Naive B cell (primary cell): ENCODE measurements at places on chromosomes 1 and 21. TPM values are rescaled to one million over a fixed set of nuclear protein-coding genes. Genes with fewer than 3 reads are reported as not detected.

GRCh38 chr1:155636397-155637153, 26.6 kb downstream of the MSTO1 start:
- H3K36me3 ChIP-seq: peaks cover 3% of the 10 kb centered on the region
- H3K4me3 ChIP-seq: peak overlapping the region; percentile 92
- peaks cover 11% of the 10 kb centered on the region for H3K4me1 ChIP-seq
- no peak for DNase-seq

- H3K27me3 ChIP-seq: no peaks in the 10 kb centered on the region
- DNase-seq: no peak
- no peak overlapping the region for H3K4me3 ChIP-seq
- H3K4me1 ChIP-seq: peaks cover 56% of the 10 kb centered on the region
- peaks cover 5% of the 10 kb centered on the region for H3K36me3 ChIP-seq
These were observed 82.9 kb downstream of the STUM start for GRCh38 chr1:226631229-226632000.

Gene AMY1B
- polyA plus RNA-seq: not detected

Gene EPHB2
- polyA plus RNA-seq: not detected

- peaks cover 11% of the 10 kb centered on the region for H3K36me3 ChIP-seq
- peak overlapping the region; percentile 93 for H3K27ac ChIP-seq
- H3K27me3 ChIP-seq: no peaks in the 10 kb centered on the region
- H3K4me3 ChIP-seq: peak overlapping the region; percentile 92
- peaks cover 41% of the 10 kb centered on the region for H3K4me1 ChIP-seq
- no peak for DNase-seq
These were observed 11.1 kb upstream of the RAB42 start for GRCh38 chr1:28580722-28581530.

DNA sequence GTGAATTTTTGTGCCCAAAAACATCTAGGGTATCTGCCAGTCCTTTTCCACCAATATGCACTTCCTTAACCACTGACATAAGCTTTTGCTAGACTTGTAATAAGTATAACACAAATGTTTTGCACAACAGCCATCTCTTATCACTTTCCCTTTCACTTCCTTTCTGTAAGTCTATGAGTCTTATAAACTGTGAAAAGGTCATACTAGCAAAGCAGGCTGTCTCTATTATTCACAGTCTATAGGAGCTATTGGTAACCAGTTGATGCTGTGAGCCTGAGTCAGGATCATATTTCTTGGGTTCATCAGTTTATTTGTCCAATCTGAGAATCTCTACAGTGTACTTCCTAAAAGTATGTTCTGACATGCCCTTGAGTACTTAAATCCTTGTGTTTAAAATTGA, 172.6 kb downstream of the CHRM3 start:
- H3K4me1 ChIP-seq: no peaks in the 10 kb centered on the region
- no peaks in the 10 kb centered on the region for H3K27me3 ChIP-seq
- no peak overlapping the region for H3K4me3 ChIP-seq
- H3K27ac ChIP-seq: no peak overlapping the region
- H3K36me3 ChIP-seq: no peaks in the 10 kb centered on the region

GRCh38 chr1:167455786-167456446, 62.4 kb downstream of the CD247 start:
- peaks cover 14% of the 10 kb centered on the region for H3K27me3 ChIP-seq
- H3K4me1 ChIP-seq: peaks cover 15% of the 10 kb centered on the region
- H3K4me3 ChIP-seq: peak overlapping the region; percentile 89
- H3K36me3 ChIP-seq: no peaks in the 10 kb centered on the region

Gene FLG2
- polyA plus RNA-seq: not detected

- H3K4me3 ChIP-seq: no peak overlapping the region
- H3K27ac ChIP-seq: no peak overlapping the region
- H3K36me3 ChIP-seq: peaks cover 10% of the 10 kb centered on the region
- peaks cover 20% of the 10 kb centered on the region for H3K4me1 ChIP-seq
- H3K27me3 ChIP-seq: no peaks in the 10 kb centered on the region
These were observed 18.1 kb downstream of the SDCCAG8 start for GRCh38 chr1:243273945-243274344.

- H3K36me3 ChIP-seq: no peaks in the 10 kb centered on the region
- H3K27me3 ChIP-seq: peaks cover 24% of the 10 kb centered on the region
- no peaks in the 10 kb centered on the region for H3K4me1 ChIP-seq
- no peak overlapping the region for H3K27ac ChIP-seq
- no peak for DNase-seq
- H3K4me3 ChIP-seq: no peak overlapping the region
These were observed 22.0 kb downstream of the FYB2 start for GRCh38 chr1:56797065-56797685.
